ENCODE measurements at places on chromosomes 7 and 10.

GRCh38 chr10:25064401-25064800, 48.0 kb downstream of the THNSL1 start:
- DNase-seq = no peak

GRCh38 chr7:116527521-116527920, 2.7 kb downstream of the CAV1 start:
- DNase-seq = peak; percentile 47

DNA sequence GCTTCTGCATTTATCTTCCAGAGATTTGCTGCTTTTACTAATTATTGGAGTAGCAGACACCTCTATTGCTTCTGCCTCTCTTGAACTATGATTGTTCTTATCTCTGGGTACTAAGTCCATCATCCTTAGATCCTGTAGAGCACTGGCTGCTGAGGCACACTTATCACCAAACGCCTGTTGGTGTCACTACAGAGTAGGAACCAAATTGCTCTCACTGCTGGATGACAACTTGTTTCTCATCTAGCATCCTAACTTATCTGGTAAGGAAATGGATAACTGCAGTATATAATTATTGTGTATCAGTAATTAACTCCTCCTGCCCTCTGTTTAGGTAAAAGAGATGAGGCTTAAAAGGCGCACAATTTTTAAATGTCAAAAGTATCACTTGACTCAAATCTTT, 1059.4 kb downstream of the NRG3 start:
- no peak for DNase-seq

DNA sequence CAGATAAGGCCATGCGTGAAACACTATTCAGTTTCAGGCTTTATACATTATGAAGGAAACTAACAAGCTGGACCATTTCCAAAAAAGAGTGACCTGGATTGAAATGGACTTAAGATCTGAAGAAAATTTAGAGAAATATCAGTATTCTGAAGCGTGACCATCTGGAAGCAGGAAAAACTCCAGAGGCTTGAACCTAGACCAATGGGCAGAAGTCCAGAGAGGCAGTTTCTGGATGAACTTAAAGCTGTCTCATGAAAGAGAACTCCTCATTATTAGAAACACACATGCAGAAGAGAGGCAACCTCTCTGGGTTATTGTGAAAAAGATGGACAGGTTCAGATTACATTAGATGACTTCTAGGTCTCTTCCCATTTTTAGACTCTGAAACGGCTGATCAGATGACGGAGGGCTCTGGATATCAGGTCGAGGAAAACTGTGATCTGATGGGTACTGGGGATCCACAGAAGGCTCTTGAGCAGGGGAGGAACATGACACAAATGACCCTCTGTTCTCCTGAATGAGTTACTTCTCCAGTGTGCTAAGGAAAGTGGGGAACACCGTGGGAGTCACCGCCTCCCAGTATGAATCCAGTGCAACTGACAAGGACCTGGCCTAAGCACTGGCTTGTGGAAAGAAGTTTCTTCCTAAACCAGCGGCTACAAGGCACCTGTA, 116.5 kb downstream of the SPDYE5 start:
- DNase-seq = no peak

- DNase-seq = no peak
Measured at GRCh38 chr7:28630350-28630749, 218.0 kb downstream of the CREB5 start.

DNA sequence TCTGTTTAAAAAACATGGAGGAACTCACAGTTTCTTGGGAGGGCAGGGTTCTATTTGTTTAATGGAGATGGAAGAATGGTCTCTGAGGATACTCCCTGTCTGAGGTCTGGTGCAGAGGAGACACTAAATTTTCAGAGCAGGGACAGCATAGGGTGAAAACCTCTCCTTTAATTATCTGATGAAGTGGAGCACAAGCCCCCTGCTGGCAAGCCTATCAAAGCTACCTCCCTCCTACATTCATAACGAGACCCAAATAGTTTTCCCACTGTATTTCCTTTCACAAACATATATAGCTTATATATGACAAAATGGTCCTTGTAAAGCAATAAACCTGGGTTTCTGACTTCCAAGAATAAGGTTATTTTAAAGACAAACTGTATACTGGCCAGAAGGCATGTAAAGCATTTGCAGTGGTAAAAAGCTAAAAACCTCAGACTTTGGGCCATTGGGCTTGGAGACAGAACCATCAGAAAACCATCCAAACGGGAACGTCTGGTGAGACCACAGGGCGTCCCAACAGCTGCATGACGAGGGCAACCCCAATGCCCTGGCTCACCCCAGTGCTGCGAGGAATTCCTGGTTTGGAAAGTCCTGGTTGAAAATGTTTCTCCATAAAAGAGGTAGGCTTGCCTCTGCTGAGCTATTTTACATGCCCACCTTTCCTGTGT, 201.3 kb downstream of the FANK1 start:
- no peak for DNase-seq

DNA sequence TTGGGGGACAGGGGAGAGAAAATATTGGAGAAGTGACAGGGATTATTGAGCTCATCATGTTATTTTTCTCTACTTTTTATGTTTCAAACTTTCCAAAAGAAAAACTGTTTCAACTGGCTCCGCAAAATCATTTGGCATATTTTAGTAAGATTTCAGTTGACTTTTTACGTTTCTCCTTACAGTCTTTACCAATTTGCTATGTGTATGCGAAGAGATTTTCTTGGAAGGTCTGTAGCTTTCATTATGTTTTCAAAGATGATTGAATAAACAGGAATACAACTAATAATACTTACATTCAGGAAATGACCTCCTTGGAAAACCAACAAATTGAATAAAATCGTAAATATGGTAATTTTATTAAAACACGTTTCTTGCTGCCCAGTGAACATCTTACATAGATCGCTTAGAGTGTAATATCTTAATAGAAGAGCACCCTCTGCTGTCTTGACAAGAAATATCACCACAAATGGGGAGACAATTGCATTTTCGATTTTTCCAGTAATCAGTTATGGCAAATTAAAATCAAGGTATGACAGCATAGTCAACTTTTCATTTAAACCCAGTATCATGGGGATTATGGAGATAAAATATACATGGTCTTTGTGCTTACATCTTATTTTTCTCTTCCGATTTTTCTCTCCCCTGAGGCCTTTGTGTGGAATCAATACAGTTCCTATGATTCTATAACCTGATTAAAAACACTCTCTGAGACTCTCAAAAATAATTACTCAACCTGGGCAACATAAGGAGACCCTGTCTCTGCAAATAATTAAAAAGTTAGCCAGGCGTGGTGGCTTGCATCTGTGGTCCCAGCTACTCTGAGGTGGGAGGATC, 43.1 kb downstream of the MBL2 start:
- DNase-seq = no peak

- DNase-seq = no peak
Measured at GRCh38 chr7:27677912-27678612, 15.4 kb upstream of the HIBADH start.

DNA sequence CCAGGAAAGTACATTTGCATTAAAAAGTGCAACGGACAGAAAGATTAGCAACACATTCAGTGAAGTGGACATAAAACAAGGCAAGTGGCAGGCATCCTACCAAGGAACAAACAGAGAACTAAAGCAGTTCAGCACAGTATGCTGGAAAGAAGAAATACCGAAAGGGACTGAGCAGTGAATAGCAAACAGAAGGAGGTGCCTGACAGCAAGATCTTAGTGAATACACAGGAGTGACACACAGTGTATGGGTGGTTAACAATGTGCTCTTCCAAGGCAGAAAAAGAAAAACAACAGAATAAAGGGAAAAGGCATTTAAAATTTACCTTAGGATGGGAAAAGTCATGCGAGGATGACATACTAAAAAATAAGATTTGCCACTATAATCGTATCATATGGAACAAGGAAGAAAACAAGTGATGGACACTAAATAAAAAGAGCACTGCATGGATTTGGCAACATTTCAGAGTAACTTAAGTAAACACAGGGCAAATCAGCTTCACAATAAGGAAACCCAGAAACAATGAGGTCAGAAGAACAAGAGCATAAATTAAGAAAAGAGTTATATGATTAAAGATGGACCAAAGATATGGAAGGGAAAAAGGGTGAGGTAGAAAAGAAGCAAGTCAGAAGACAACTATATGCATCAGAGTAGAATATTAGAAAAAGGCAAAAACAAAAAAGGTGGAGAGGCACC, 29.5 kb downstream of the MEST start:
- no peak for DNase-seq

DNA sequence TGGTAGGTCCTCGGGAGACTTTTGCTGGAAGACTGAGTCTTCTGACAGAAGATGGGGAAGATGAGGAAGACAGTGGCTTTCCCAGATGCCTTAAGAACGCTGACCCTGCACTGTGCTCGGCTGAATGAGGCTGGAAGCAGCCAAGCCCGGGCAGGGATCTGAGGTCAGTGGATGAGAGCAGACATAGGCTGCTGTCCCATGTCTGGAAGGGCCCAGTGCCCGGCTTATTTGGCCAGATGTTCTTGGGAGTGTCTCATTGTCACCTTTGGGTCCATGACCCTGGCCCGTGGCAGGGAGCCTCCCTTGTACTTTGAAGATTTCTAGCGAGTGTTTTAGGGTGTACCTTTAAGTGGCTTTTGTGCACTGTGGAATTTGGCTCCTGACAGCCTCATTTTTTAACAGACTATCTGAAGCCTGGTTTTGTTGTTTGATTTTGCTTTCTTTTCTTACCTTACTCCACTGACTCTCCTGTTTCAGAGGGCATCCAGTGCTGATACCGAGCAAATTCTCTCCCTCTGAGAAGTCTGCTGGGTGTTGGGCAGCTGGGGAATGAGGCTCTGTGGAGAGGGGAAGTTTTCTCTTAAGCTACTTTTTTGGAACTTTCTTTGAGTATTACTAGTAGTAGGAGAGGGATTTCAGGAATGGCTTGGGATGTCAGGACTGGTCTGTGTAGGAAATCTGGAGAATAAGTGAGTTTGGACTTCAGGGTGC, 61.4 kb downstream of the CREB5 start:
- no peak for DNase-seq

DNA sequence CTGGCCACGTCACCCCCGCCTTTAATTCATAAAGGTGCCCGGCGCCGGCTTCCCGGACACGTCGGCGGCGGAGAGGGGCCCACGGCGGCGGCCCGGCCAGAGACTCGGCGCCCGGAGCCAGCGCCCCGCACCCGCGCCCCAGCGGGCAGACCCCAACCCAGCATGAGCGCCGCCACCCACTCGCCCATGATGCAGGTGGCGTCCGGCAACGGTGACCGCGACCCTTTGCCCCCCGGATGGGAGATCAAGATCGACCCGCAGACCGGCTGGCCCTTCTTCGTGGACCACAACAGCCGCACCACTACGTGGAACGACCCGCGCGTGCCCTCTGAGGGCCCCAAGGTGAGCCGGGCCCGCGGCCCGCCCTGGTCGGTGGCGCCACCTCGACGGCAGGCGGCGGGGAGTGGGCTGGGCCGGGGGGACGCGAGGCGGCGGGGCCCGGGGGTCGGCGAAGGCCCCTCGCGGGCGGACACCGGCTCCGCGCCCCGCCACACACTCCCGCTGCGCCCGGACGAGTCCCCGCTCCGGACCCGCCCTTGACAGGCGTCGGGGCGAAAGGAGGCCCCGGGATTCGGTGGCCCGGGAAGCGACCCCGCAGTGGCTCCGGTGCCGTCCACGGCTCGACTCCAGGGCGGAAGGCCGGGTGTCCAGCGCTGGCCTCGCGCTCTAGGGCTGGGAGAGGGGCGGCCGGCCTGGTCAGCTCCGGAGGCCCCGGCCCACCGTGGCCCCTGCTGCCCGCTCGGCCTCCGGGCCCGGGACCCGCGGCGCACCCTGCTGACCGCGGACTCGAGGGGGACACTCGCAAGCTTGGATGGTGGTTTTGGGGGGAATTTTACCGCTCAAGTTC, 557 bp downstream of the BAG3 start:
- DNase-seq = peak; percentile 15

DNA sequence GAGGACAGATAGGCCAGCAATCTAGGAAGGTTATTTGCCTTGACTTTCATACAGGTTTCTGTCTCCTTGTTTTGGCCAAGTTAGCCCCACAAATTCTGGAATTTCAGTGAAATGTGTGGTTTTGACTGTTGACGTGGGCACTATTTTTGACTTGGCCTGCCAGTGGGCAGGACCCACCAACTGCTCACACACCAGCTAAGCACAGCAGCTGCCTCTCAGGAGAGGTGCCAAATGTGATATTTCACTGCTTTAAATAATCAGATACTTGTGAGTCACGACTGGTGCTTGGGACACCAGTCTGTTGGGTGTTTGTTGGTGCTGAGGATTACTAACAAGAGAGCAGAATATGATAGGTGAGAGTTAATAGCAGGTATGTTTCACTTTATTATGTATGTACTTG, 409.7 kb upstream of the MTPN start:
- peak; percentile 50 for DNase-seq

DNA sequence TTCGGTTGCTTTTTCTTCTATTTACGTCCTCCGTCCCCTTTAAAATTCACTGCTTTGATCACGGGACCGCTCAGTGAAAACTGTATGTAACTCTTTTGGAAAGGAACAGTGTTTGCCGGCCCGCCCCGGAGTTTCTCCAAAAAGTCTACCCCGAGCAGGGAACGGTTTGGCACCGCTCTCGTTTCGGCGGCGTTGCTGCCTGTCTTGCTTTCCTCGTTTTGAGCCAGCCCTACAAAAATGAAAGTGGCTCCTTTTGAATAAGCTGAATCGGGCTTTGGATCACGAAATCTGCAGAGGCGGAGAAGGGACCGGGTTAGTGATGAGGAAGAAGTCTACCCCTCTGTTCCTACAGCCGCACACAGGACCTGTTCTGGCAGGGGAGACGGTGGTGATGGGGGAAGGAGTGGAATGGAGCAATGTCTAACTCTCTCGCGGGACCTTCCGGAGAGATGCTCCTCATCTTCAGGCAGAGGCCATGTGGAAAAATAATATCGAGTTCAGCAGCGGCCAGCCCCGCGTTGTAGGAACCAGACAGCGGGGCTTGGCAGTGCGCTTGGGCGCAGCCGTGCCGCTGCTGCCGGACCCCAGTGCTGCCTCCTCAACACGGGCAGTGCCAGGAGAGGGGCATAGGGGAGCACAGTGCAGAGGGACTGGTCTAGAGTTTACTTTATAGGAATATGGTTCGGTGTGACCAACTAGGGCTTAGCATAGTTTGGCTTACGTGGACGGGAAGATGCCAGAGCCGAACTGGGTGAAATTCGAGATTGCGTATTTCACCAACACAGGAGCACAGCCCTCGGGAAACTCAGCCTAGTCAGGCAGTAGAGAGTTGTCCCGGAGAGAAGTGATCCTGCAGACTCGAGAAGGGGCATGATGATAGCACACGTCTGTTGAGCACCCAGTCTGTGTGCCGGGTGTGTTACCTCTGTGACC, 1.4 kb downstream of the HTRA1 start:
- no peak for DNase-seq

GRCh38 chr10:33571616-33572015, 237.1 kb upstream of the NRP1 start:
- no peak for DNase-seq

GRCh38 chr7:6143997-6144396, 112.8 kb downstream of the ANKRD61 start:
- no peak for DNase-seq

- DNase-seq = no peak
Measured at GRCh38 chr10:79983286-79983909, 34.5 kb upstream of the SFTPD start.

GRCh38 chr10:34737772-34738169, 77.3 kb downstream of the PARD3 start:
- DNase-seq = no peak

- no peak for DNase-seq
Measured at GRCh38 chr7:871900-872537, 4.3 kb upstream of the GET4 start.
